Stomach (tissue), 19 donors: ENCODE measurements at places on chromosomes 16 and 17. TPM values are rescaled to one million over a fixed set of nuclear protein-coding genes. Genes with fewer than 3 reads are reported as not detected.

GRCh38 chr16:84484579-84485254 is 19.7 kb downstream of the MEAK7 start:
- peak; percentile 82 for DNase-seq

HOXB1 gene
- polyA plus RNA-seq: not detected

METTL22 gene
- 23.3 TPM for polyA plus RNA-seq

GGT6 gene
- polyA plus RNA-seq: 22.2 TPM
